ENCODE measurements at places on chromosomes 7 and 10. TPM values are rescaled to one million over a fixed set of nuclear protein-coding genes. Genes with fewer than 3 reads are reported as not detected.

DNA sequence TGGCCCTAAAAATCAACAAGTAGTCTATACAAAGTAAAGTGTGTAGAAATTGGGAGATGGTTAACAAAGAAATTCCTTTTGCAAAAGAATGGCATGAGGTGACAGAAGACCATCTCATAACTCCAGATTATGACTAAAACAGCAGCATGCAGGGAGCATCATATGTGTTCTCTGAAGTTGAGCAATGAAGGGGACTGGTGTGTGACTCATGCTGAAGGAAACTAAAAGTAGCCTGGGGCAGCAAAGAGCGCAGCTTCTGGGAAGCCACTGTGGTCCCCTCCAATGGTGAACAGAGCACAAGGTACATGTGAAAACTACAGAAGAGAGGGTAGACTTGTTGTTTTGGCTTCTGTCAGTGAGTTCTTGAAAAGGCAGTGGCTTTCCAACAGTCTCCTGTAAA, 133.4 kb downstream of the MACC1 start:
- H3K27me3 ChIP-seq, result no peaks in the 10 kb centered on the region
- H3K4me3 ChIP-seq, result no peak overlapping the region
- H3K36me3 ChIP-seq, result no peaks in the 10 kb centered on the region

DNA sequence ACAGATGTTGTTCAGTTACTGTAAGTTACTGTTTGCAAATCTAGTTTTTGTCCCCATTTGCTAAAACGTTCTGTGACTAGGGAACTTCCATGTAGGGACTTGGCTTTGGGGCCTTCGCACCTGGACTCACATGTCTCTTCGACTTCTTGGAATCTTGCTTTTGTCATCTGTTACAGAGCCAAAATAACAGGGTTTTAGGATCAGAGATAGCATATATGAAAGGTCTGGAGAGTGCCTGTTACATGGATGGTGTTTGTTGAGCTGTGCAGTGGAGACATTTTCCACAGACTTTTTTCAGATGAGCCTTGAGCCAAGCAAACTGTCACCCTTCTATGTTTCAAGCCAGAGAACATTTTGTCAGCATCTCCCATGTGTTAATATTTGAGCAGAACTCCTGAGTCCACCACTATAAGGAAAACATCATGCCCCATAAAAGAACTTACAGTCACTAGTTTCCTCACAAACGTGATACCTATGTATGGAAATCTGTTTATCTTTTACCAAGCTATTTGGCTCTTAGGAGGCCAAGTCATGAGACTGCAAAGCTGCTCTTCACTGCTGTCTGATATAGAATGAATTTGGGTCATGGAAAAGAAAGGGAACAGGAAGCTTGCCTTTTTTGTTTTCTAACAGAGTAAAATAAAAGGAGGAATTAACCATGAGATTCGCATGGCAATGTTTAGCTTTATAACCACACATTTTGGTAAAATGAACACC, 818.6 kb upstream of the IGFBP3 start:
- H3K27ac ChIP-seq, result no peak overlapping the region
- no peaks in the 10 kb centered on the region for H3K36me3 ChIP-seq
- H3K4me3 ChIP-seq, result no peak overlapping the region
- no peaks in the 10 kb centered on the region for H3K4me1 ChIP-seq

The TLX1 gene
- not detected for total RNA-seq

DNA sequence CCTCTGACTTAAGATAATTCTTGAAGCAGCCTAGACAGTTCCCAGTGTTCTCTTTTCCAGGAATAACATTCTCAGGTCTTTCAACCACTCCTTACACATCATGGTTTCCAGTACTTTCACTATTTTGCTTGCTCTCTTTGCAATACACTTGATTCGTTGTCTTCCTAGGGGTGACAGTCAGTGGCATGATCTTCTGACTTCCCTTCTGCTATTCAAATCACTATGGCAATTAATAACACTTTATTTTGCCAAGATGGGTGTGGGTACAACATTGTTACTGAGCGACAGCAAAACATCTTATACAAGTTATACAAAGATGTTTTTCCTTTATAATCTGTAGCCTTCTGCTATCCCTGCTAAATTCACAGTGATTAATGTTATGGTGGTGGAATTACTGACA, 15.3 kb downstream of the ARL3 start:
- no peaks in the 10 kb centered on the region for H3K27me3 ChIP-seq
- peaks cover 6% of the 10 kb centered on the region for H3K4me1 ChIP-seq
- no peak overlapping the region for H3K27ac ChIP-seq

DNA sequence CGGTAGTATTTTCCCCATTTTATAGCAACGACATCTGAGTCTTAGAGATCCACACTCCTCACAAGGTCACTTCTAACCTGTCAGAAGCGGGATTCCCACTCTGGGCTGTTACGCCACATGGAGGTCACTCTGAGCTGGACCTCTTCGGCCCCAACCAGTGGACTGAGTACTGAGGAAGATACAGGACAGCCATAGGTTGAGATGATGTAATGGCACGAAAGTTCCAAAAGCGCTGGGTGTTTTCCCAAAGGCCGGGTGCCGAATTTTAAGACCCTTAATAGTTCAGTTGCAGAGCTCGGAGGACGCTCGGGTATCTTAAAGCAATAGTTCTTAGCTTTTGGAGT, 699 bp downstream of the GHITM start:
- peaks cover 16% of the 10 kb centered on the region for H3K4me1 ChIP-seq
- H3K27me3 ChIP-seq, result no peaks in the 10 kb centered on the region
- peak; percentile 9 for DNase-seq

The SRGN gene
- total RNA-seq, result 2.3 TPM

The ARID5B gene
- 10.9 TPM for total RNA-seq

DNA sequence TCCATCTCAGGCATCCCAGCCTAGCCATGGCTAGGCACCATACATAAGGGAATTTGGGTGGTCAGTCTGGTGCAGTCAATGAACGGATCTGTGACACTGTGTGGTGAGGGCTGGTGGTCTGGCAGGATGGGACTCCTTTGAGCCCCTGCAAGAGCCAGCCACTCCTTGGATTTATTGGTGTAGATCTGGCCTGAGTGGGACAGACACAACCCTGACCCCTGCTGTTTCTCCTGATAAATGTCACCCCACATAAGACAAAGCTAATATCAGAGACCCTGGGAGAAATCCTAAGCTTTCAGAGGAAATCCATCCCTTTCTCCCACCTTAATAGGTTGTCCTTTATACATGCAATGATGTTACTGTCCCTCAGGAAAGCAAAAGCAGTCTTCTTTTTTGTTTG, 2.3 kb downstream of the FBXO24 start:
- H3K36me3 ChIP-seq, result peaks cover 6% of the 10 kb centered on the region
- no peak overlapping the region for H3K27ac ChIP-seq
- H3K4me3 ChIP-seq, result peak overlapping the region; percentile 12
- no peak for DNase-seq

GRCh38 chr10:69963835-69964710, 88.6 kb upstream of the MACROH2A2 start:
- DNase-seq, result no peak
- peaks cover 38% of the 10 kb centered on the region for H3K27me3 ChIP-seq
- no peaks in the 10 kb centered on the region for H3K36me3 ChIP-seq
- no peak overlapping the region for H3K27ac ChIP-seq

The NPSR1 gene
- not detected for total RNA-seq

DNA sequence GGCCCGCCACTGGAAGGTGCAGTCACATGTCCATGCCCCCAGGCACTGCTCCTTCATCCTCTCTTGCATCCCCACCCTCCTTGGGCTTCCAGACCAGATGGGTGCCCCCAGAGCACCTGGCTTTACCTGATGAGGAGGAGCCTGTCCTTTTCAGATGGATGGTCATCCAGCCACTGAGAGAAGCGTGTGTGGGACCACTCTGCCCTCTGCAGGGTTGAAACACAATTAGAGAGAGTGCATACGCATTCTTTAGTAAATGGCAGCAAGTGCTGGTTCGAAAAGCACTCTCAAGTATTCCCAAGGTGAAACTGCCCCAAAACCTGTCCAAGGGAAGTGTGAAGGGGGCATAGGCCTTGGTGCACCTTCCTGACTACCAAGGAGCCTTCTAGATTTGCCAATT, 41.6 kb downstream of the HBP1 start:
- H3K27me3 ChIP-seq, result no peaks in the 10 kb centered on the region
- no peaks in the 10 kb centered on the region for H3K4me1 ChIP-seq
- H3K4me3 ChIP-seq, result no peak overlapping the region
- no peak for DNase-seq
- H3K27ac ChIP-seq, result no peak overlapping the region
- peaks cover 31% of the 10 kb centered on the region for H3K36me3 ChIP-seq

DNA sequence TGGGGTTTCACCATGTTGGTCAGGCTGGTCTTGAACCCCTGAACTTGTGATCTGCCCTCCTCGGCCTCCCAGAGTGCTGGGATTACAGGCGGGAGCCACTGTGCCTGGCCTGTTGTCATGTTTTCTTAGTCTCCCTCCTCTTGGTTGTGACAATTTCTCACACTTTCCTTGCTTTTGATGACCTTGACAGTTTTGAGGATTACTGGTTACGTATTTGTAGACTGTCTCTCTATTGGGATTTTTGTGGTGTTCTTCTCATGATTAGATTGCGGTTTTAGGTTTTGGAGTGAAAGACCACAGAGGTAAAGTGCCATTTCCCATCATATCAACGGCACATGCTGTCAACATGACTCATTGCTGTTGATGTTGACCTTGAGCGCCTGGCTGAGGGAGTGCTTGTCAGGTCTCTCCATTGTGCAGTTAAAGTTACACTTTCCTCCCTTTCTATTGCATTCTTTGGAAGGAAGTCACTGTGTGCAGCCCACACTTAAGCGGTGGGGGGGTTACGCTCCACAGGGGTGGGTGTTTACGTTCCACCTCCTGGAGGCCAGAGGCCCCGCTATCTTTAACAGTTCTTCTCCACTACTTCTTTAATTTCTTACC, 10.8 kb downstream of the NEURL1 start:
- peak; percentile 83 for DNase-seq
- peaks cover 6% of the 10 kb centered on the region for H3K4me1 ChIP-seq
- H3K36me3 ChIP-seq, result no peaks in the 10 kb centered on the region
- no peak overlapping the region for H3K27ac ChIP-seq

DNA sequence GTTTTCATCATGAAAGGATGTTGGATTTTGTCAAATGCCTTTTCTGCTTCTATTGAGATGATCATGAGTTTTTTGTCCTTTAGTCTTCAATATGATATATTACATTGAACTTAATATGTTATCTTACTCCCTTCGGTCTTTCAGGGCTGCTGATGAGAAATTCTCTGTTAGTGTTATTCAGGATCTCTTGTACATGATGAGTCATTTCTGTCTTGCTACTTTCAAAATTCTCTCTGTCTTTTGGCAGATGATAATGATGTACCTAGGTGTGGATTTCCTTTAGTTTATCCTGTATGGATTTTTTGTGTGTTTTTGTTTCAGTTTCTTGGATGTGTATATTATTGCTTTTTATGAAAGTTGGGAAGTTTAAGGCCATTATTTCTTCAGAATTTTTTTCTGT, 320.9 kb upstream of the NPSR1 start:
- peak; percentile 18 for DNase-seq
- no peak overlapping the region for H3K4me3 ChIP-seq
- H3K27ac ChIP-seq, result no peak overlapping the region
- H3K36me3 ChIP-seq, result no peaks in the 10 kb centered on the region
- H3K27me3 ChIP-seq, result no peaks in the 10 kb centered on the region

GRCh38 chr7:13639396-13639795, 350.1 kb downstream of the ETV1 start:
- no peak for DNase-seq
- no peaks in the 10 kb centered on the region for H3K27me3 ChIP-seq
- no peaks in the 10 kb centered on the region for H3K36me3 ChIP-seq
- peaks cover 15% of the 10 kb centered on the region for H3K4me1 ChIP-seq
- H3K27ac ChIP-seq, result no peak overlapping the region

The CFTR gene
- not detected for total RNA-seq

The FOXI2 gene
- not detected for total RNA-seq

The FKBP9 gene
- total RNA-seq, result 111 TPM

- H3K4me1 ChIP-seq, result no peaks in the 10 kb centered on the region
- no peaks in the 10 kb centered on the region for H3K27me3 ChIP-seq
Observed at GRCh38 chr10:14291296-14291695, 39.4 kb downstream of the FRMD4A start.

- no peak overlapping the region for H3K27ac ChIP-seq
- DNase-seq, result no peak
- no peaks in the 10 kb centered on the region for H3K27me3 ChIP-seq
- no peak overlapping the region for H3K4me3 ChIP-seq
- peaks cover 5% of the 10 kb centered on the region for H3K4me1 ChIP-seq
- no peaks in the 10 kb centered on the region for H3K36me3 ChIP-seq
Observed at GRCh38 chr10:66837335-66837734, 88.5 kb upstream of the LRRTM3 start.

DNA sequence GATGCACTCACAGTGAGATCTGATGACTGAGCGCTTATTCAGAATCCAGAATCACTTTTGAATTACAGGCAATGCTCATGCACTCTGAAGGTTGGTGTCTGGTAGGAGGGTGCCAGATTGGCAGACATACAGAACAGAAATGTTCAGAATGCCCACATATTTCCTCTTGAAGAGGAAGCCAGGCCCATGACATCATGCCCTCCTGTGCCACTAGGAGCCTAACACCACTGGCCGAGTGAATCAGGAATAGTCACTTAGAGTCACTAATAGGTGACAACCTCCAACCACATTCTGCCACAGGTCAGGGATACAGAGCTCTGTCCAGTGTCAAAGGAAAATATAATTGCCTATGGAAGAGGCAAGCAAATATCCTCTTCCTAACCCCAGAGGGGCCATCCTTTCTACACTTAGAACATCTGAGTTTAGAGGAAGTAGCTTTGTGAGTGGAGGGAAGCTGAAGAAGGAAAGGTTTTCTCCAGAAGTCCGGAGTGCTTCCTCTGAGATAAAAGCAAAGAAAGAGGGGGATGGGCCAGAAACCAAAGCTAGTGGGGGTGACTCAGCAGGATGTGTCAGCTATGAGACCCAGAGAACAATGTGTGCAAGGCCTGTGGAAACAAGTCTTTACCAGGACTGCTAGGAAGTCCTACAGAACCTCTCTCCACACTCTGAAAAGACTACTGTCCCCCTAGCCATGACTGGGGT, 838.8 kb downstream of the GRID1 start:
- peak; percentile 71 for DNase-seq
- no peaks in the 10 kb centered on the region for H3K27me3 ChIP-seq
- H3K36me3 ChIP-seq, result no peaks in the 10 kb centered on the region

- H3K27me3 ChIP-seq, result no peaks in the 10 kb centered on the region
- no peak overlapping the region for H3K4me3 ChIP-seq
- no peaks in the 10 kb centered on the region for H3K4me1 ChIP-seq
- peaks cover 7% of the 10 kb centered on the region for H3K36me3 ChIP-seq
Observed at GRCh38 chr10:71323407-71323806, 4.3 kb downstream of the SLC29A3 start.

GRCh38 chr10:131198401-131198800, 113.1 kb downstream of the TCERG1L start:
- H3K4me3 ChIP-seq, result no peak overlapping the region
- H3K36me3 ChIP-seq, result peaks cover 5% of the 10 kb centered on the region
- no peak for DNase-seq
- no peaks in the 10 kb centered on the region for H3K4me1 ChIP-seq
- no peak overlapping the region for H3K27ac ChIP-seq

- H3K4me1 ChIP-seq, result peaks cover 19% of the 10 kb centered on the region
- no peak for DNase-seq
- H3K27ac ChIP-seq, result no peak overlapping the region
Observed at GRCh38 chr7:39971924-39972323, 21.9 kb downstream of the CDK13 start.

- H3K4me3 ChIP-seq, result no peak overlapping the region
- no peaks in the 10 kb centered on the region for H3K36me3 ChIP-seq
- no peaks in the 10 kb centered on the region for H3K4me1 ChIP-seq
- DNase-seq, result no peak
- H3K27me3 ChIP-seq, result no peaks in the 10 kb centered on the region
- no peak overlapping the region for H3K27ac ChIP-seq
Observed at GRCh38 chr10:130932326-130933007, 379.1 kb downstream of the TCERG1L start.
